ENCODE measurements at places on chromosomes 7 and 10.
A peak's percentile ranks its signal among the peaks of the same experiment; 100 is the strongest.

GRCh38 chr10:128539510-128540127 is 413.4 kb upstream of the MKI67 start:
- no peak for DNase-seq

GRCh38 chr7:106775552-106775936 is 89.5 kb upstream of the PIK3CG start:
- DNase-seq: peak; percentile 97

DNA sequence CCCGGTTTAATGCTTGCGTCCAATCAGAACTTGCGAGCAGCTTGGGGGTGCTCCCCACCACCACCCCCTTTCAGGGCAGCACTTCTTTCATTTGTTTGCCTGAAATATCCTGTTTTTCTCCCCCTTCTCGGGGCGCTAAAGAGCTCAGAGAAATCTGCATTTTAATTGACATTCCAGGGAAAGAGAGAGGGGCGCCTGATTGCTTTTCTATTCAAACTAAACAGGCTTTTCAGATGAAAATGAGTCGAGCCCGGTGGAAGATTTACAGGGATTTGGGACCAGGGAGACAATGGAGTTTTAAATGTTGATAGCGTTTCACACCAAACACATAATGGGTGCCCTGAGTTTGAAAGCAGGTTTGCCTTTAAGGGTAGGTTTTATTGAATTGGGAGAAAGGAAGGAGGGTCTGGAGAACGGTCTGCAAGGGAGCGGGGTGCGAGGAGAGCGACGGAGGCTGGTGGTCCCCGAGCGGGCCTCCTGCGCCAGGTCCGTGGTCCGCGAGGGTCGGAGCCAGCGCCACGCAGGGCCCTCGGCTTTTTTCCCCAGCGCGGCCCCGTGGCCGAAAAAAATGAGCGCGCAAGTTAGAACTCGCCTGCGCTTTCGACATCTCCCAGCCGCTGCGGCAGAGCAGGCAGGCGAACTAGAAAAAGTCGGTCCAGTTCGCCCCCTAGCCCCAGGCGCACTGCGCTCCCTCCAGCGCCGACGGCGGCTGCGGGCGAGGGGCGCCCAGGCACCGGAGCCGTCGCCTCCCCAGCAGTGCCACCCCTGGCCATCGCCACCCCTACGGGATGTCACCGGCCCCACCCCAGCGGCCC is 1.3 kb downstream of the FGFR2 start:
- no peak for DNase-seq

DNA sequence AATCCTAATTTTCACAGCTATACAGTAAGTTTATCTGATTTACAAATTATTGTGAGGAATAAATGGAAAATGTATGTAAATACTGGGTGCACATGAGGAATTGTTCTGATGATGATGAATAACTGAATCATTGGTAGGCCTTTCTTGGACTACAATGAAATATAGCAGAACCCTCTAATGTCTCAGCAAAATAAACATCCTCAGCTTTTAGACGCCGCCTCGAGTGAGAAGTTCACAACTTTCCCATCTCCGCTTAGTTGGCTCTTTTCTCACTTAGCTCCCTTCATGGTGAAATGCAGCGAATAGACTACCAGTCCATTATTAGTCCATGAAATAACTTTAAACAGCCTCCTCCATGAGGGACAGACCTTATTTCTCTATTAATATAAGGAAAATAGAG is 182.3 kb downstream of the BICC1 start:
- DNase-seq: no peak

GRCh38 chr10:132722394-132723329 is 63.3 kb downstream of the NKX6-2 start:
- no peak for DNase-seq

GRCh38 chr7:39588416-39588815 is 22.2 kb downstream of the YAE1 start:
- no peak for DNase-seq
